ENCODE measurements at places on chromosomes 16 and 17.

DNA sequence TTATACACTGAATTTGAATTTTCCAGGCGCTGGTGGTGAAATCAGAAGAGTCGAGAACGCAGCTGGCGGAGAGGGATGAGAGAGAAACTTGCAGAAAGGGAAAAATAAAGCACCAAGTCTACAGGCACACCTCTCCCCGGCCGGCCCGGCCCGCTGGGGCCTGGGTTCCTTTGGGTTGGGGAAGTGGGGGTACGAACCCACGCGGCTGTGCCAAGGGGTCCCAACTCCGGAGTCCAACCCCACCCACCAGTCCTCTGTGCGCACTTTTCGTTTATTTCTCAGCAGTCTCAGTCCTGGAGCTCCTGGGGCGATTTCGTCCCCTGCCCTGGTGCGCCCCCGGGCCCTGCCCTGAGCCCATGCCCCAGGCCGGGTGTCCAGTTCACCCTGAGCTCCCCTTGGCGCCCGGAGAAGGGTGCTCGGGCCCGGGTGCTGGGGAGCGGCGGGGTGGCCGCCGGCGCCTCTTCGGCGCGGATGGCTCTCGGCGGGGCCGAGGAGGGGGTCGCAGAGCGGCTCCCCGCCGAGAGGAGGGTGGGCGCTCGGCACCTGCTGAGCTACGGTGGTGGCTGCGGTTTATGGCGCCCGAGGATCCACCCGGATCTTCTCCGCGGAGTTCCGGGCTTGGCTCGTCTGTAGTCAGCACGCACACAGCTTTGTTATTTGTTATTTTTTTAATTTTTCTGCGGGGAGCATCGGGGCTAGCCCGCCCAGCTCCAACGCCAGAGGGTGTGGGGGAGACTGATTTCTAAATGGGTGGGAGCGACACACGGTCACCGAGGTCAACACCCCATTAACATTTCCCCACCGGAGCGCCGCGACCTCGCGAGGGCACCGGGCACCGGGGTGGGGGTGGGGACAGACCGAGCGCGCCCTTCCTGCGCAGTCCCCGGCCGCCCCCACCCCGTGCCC lies 15.7 kb upstream of the CBX8 start:
- no peak for DNase-seq

DNA sequence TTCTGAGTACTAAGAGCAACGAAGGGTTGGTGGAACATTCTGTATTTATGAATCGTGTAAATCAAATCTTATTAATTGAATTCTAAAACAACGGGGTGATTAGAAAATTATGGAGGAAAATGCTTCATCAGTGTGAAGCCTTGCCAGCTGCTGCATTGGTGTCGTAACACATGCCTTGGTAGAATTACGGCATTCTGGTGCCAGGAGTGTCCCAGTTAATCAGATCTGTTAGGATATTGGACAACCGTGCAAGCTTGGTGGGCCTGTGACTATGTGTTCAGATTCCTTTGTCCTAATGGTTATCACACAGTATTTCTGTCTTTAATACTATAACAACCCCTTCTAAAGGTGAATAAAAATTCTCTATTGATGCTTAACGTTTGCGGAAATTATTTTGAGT lies 44.2 kb upstream of the TANC2 start:
- no peak for DNase-seq

- DNase-seq: no peak
Observed at GRCh38 chr16:88476817-88477397, 23.8 kb downstream of the ZFPM1 start.

DNA sequence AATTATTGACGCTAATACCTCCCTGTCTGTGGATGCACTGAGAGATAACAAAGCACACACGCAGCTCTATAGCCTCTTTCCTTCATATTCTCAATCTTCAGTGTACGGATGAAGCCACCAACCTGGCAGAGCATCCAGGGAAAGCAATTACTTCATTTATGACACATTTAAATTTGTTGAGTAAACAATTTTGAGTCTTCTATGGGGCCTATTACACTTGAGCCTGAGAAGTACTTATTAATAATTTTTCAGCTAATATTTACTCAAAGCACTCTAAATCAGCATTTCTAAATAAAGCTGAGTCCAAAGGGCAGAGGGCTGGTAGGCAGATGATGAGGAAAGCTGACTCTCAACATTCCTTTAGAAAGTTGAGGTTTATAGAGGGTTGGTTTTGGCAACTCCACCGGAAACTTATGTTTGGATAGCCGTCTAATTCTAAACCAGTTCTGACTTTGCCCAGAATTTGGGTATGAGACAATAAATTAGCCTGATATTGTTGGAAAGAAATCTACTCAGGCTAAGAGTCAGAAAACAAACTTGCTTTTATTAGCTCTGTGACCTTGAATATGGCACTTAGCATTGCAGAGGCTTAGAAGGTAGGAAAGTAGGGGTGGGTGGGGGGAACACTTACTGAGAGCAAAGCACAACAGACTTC lies 643.5 kb downstream of the CDH11 start:
- DNase-seq: no peak

GRCh38 chr16:49913720-49914119 lies 57.8 kb upstream of the ZNF423 start:
- no peak for DNase-seq

DNA sequence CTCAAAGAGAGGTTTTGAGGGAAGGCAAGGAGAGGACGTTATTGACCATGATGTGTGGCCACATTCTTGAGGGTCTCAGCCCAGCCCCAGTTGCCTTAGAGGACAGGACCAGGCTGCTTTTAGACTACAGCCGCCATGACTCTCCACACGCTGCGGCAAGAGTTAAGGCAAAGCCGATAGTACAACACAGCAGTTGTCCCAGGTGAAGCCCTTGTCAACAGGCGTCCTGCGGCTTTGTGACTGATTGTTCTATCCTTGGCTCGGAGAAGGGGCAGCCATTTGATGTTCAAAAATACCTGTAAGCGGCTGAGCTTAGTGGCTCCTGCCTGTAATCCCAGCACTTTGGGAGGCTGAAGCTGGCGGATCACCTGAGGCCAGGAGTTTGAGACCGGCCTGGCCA lies 28.8 kb downstream of the TMEM92 start:
- no peak for DNase-seq

DNA sequence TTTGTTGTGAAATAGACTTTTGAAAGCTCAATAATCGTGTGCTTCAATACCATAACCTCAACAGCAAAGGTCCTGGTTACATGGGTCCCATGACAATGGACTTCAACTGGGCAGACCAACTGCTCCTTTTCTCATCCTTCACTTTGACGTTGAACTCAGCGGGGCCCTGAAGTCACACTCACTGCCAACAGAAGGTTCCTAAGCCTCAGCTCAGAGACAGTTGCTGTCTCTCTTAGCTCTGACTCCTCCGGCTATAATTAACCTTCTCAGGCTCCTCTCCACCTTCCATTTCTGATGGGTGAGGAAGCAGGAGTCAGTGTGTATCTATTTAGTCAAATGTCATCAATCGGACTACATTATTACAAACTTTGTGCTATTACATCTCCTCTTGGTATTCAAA lies 23.8 kb downstream of the MPP3 start:
- DNase-seq: no peak

GRCh38 chr17:14959106-14959648 lies 305.9 kb downstream of the PMP22 start:
- no peak for DNase-seq

DNA sequence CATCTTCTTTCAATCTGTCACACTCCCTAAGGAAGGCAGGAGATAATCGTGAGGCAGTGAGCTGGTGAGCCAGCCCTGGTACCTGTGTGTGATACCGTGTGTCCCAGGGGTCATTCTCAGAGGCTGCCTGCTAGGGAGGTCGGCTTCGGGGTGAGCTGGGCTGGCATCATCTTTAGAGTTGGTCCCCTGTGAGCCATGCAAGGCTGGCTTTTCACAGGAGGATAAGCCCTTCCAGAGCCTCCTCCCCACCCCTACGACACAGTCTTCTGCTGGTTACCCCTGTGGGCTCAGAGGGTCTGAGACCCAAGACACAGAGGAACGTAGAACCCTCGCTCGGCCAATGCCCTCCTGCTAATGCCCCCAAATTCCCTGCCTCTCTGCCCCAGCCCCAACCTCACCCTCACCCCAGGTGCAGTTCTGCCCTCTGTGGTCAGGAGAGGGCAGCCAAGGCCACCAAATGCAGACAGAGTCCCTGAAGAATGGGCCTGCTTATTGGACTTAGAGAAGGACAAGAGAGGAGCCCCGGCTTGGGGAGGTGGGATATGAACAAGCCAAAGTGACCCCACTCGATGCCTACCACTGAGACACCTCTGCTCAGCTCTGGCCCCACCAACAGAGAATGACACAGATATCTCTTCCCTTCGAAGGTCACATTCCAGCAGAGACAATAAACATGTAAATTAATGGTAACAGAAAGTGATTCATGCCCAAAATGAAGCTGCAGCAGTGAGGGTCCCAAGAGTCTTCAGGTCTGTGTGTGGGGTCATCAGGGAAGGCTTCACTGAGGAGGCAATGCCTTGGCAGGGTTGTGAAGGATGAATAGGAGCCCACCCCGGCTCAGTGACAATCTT lies 80.8 kb upstream of the CCL1 start:
- no peak for DNase-seq

- DNase-seq: no peak
Observed at GRCh38 chr16:23966597-23967394, 131.0 kb downstream of the PRKCB start.

DNA sequence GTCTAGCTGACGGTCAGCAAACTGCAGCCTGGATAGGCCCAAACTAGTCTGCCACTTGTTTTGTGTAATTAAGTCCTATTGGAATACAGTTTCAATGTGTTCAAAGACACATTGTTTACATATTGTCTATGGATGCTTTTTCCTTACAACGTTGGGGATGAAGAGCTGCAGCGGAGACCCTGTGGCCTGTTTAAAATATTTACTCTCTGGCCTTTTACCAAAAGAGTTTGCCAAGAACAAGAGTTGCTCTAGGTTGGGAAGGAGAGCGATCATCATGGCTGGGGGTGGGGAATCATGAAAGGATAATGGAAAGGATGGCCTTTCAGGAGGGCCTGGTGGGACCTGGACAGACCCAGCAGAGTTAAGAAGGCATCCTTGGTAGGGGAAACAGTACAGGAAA lies 274.9 kb upstream of the ZFHX3 start:
- no peak for DNase-seq

DNA sequence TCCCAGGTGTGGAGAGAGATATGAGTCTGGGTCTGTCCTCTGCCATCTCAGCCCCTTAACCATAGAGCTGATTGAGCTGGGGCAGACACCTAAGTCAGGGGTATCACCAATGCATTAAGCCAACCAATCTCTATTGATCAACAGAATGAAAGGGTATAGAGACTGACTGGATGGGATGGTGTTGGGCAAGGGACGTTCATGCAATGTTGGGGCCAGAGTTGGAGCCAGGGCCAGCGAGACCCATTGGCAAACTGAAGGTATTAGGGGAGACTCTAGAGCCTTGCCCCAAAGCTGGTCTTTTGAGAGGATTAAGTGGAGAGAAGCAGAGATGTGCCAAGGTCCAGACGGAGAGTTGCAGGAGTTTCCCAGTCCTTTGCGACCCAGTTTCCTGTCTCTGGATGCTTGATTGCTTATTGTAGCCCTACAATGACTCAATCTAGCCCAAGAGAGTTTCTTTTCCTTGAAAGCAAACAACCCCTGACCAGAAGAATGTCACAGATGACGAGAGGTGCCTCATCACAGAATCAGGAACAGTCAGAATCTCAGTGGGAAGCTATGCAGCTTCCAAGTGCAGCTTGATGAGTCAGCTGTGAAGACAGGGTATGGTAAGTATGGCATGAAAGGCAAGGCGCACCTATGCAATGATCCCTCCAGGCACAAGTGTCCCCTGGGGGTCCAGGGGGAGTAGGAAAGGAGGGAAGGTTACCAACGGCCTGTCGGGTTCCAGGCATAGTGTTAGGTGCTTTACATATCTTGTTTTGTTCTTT lies 137.2 kb downstream of the UTP18 start:
- no peak for DNase-seq

GRCh38 chr16:55338646-55339045 lies 14.6 kb downstream of the IRX6 start:
- no peak for DNase-seq

DNA sequence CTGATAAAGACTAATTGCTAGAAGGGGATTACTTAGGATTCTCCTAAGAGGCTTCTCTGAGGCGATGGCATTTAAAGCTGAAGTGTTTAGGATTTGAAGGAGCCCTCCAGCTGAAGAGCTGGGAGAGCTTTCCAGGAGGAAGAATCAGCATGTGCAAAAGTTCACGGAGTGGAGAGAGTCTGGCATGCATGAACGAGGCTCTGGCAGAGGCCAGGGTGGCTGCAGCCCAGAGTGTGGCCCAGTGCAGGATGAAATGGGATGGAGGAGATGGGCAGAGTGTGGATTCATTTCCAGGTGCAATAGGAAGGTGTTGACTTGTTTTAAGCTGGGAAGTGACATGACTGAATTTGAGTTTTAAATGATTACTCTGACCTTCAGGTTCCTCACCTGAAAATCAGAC lies 249.0 kb upstream of the CCL2 start:
- DNase-seq: no peak

DNA sequence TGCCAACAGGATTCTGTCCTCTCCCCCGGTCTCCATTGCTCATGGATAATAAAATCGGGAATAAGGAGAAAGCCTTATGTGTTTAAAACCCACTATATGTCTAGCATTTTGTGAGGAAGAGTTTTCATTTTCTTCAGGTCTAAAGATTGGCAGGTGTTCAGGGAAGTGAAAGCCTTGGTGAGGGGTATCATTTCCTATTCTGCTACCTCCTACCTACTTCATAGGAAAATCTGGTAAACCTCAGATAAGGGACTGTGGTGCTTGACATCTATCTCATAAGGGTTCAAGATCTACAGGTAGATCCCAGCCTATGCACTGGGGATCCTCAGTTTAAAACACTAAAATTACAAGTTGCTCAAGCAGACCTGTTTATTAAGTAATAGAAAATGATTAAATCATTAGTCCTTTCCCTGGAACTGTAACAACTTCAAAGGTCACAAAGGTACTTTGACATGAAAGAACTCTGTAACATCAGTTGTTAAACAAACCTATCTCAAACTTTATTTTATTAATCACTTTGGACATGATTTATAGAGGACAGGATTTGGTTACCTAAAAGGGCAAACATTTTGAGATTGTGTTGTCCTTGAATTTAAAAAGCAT lies 6.5 kb downstream of the MOSMO start:
- no peak for DNase-seq

GRCh38 chr17:44736551-44737240 lies 22.1 kb upstream of the ADAM11 start:
- DNase-seq: no peak

- DNase-seq: no peak
Observed at GRCh38 chr16:47198180-47198575, 54.4 kb upstream of the NETO2 start.

DNA sequence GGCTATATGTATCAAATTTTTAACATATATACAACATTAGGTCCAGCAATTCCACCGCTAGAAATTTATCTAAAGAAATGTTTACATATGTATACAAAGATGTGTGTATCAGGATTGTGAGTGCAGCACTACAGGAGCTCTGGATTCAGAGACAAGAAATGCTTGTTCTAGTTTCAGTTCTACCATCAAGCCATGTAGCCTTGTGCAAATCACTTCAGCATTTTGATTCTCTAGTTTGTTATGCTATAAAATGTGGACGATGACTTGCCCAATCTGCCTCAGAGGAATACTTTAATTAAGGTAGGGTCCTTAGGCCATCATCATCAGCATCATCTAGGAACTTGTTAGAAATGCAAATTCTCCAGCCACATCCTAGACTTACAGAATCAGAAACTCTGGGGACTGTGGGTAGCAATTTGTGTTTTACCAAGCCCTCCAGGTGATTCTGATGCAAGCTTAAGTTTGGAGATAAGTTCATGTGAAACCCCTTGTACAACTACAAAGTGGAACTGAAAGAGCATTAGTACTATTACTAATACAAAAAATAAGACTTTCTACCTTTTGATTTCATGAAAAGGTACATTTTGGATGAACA lies 131.2 kb upstream of the CORO6 start:
- DNase-seq: no peak

- no peak for DNase-seq
Observed at GRCh38 chr17:77769762-77770161, 188.7 kb upstream of the TNRC6C start.
